ENCODE measurements at places on chromosomes 11 and 22. TPM values are rescaled to one million over a fixed set of nuclear protein-coding genes. Genes with fewer than 3 reads are reported as not detected.
A peak's percentile ranks its signal among the peaks of the same experiment; 100 is the strongest.

DNA sequence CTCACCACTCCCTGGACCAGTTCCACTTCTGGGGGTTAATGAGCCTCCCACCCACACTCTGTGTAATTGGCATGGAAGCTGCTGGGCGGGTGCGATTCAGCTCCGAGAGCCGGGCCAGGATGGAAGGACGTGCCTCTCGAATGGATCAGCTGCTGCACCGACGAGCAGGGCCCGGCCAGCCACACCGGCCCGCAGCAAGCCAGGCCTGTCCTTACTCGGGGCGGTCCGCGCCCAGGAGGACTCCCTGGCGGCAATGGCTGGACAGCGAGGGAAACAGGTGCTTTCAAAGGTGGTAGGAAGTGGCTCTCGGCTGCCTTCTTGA lies 4.3 kb upstream of the SHISAL1 start:
- no peaks in the 10 kb centered on the region for H3K4me1 ChIP-seq
- no peak overlapping the region for H3K27ac ChIP-seq
- peaks cover 3% of the 10 kb centered on the region for H3K27me3 ChIP-seq
- no peak overlapping the region for H3K4me3 ChIP-seq

The UBQLNL gene
- 0.74 TPM for total RNA-seq

DNA sequence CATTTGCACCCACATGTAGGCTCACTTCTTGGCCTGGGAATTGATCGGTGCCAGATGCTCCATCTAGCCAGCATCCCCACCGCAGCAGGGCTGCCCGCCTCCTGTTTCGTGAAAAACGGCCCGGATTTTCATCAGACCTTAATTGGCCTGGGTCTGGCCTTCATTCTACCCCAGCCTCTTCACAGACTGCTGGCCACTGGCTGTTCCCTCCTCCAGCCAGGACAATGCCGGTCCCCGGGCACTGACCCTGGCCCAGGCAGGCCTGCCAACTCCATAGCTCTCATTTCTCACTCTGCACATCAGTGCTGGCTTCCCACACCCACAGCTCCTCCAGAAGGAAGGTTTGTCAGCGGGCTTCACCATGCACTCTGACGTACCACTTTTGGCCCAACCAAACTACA lies 27.9 kb downstream of the TIMP3 start:
- H3K4me3 ChIP-seq, result no peak overlapping the region
- H3K27me3 ChIP-seq, result no peaks in the 10 kb centered on the region
- peaks cover 19% of the 10 kb centered on the region for H3K4me1 ChIP-seq

The NXPE4 gene
- not detected for total RNA-seq

DNA sequence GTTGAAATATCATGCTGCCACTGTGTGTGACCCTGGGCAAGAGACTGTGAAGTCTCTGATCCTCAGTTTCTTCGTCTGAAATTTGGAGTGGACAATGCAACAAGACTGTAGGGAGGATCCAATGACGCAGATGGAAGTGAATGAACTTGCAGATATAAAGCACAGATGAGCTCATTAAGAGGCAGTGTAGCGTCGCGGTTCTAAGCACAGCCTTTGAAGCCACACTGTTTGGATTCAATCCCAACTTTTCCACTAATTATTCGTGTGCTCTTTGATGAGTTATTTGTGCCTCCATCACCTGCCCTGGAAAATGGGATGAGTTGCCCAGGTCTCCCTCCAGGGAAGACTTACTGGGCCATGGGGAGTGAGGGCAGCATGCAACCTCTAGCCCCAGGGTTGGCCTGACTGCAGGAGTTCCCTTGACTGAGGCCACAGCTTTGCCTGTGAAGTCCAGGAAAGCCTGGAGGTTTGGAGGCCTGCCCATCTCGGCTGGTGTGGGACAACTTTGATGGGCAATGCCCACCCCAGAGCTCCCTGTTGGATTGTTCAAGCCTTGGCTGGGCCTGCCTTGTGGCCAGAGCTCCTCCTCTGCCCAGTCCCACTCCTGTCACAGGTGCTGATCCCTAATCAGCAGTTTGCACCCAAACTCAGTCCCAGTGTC lies 266.0 kb upstream of the B3GAT1 start:
- no peaks in the 10 kb centered on the region for H3K36me3 ChIP-seq
- no peak for DNase-seq
- no peaks in the 10 kb centered on the region for H3K27me3 ChIP-seq
- no peak overlapping the region for H3K4me3 ChIP-seq

DNA sequence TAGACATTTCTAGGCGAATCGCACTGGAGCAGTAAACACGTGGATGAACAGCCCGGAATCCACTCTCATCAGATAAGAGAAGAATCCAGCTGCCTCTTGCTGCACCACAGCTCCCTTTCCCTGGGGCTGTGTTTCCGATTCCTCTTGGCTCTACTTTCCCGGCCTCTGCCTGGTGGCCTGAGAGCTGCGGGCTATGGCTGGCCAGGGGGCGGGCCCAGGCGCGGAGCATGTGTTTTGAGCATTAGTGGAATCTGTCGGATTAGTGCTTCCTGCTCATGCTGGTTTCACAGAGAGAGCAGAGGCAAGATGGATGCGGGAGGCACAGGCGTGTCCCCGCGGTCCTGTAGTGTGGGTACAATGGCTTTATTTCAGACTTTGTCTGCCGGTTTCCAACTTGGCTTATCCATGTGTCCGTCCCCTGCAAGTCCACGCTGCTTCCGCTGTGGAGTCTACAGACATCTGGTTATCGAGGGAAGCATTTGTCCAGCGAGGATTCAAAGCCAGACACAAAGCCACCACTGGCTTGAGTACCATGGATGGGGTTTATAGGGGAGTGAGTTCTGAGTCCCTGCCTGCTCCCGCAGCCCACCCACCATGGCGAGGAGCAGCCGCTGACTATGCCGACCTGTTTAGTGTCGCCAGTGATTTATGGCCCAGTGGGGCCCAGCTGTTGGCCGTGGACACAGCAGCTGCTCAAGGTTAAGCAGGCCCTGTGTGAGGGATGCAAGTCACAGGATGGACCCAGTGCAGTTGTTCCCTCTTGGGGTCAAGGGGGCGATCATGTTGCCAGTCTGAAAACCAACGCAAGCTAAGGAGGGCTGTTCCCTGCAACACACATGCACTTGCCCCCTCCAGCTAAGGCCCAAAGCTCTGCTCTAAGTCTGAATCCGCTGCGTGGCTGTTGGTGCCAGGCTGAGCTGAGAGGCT lies 43.3 kb upstream of the EP300 start:
- no peak overlapping the region for H3K4me3 ChIP-seq
- H3K27me3 ChIP-seq, result no peaks in the 10 kb centered on the region
- H3K36me3 ChIP-seq, result no peaks in the 10 kb centered on the region
- peak overlapping the region; percentile 55 for H3K27ac ChIP-seq
- peaks cover 3% of the 10 kb centered on the region for H3K4me1 ChIP-seq

Data from lung (tissue), 17 donors.